Vagina (tissue), 2 donors: ENCODE measurements at places on chromosomes 2 and 18. TPM values are rescaled to one million over a fixed set of nuclear protein-coding genes. Genes with fewer than 3 reads are reported as not detected.

DNA sequence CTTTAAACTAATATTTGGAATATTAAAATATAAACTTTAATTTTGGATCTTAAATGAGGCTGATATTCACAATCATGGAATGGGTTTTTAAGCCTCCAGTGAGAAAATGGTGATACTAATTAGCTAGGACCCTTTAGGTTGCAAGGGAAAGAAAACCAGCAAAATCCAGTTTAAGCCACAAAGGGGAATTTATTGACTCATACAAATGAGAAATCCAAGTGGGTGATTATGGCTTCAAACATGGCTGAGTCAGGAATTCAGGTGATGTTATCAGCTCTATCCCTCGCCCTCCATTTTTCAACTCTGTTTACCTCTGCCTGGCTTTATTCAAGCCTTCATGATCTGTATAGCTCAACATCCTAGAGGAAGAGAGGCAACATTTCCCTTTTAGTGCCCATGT, 75.3 kb upstream of the DLX2 start:
- no peak overlapping the region for H3K27ac ChIP-seq
- no peak for DNase-seq
- no peaks in the 10 kb centered on the region for H3K36me3 ChIP-seq
- no peak overlapping the region for H3K4me3 ChIP-seq

DNA sequence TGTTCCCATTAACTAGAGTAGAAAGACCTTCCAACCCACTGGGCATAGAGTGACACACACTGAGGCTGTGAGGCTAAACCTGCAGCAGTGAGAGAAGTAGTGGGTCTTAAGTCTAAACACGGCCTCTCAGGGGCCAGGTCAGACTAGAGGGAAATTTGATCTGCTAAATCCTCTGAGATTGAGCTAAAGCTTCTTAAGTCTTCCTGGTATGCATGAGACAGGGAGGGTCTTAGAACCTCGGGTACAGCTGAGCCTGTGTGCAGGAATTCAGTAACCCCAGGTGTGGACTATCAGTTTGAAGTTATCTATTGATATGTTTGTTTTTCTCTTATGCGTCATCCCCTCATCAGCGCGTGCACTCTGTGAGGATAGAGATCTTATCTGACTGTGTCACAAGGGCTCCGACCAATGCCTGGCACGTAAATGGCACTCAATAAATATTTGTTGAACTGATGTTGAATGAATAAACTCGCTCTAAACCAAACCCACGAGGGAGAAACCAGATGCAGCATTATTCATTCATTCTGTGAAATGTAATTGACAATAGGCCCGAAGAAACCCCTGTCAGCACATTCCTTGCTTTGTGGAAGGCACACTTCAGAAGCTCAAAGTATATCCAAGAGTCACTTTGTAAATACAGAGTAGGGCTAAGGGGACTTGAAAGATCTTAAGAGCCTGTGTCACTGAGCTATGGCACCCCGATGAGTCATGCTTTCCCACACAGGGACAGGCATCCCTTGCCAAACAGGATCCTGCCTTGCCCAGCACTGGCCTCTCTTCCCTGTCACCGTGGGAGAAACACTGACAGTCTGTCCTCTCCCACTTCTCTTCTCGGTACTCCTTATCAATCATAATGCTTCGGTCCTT, 21.7 kb upstream of the RAB10 start:
- H3K4me3 ChIP-seq, result no peak overlapping the region
- H3K36me3 ChIP-seq, result no peaks in the 10 kb centered on the region
- H3K27me3 ChIP-seq, result no peaks in the 10 kb centered on the region
- H3K4me1 ChIP-seq, result peaks cover 20% of the 10 kb centered on the region
- H3K27ac ChIP-seq, result no peak overlapping the region

- no peak overlapping the region for H3K4me3 ChIP-seq
- H3K4me1 ChIP-seq, result no peaks in the 10 kb centered on the region
- no peaks in the 10 kb centered on the region for H3K36me3 ChIP-seq
These were observed 147.3 kb downstream of the RDH14 start for GRCh38 chr2:18412980-18413675.

GRCh38 chr2:16900405-16901025, 234.9 kb upstream of the CYRIA start:
- H3K36me3 ChIP-seq, result no peaks in the 10 kb centered on the region
- no peak overlapping the region for H3K27ac ChIP-seq
- no peaks in the 10 kb centered on the region for H3K4me1 ChIP-seq
- no peak overlapping the region for H3K4me3 ChIP-seq
- no peaks in the 10 kb centered on the region for H3K27me3 ChIP-seq
- DNase-seq, result no peak

GRCh38 chr2:8977758-8978157, 25.7 kb downstream of the MBOAT2 start:
- no peaks in the 10 kb centered on the region for H3K36me3 ChIP-seq
- no peak overlapping the region for H3K4me3 ChIP-seq
- no peaks in the 10 kb centered on the region for H3K4me1 ChIP-seq
- no peaks in the 10 kb centered on the region for H3K27me3 ChIP-seq
- no peak overlapping the region for H3K27ac ChIP-seq
- no peak for DNase-seq

DNA sequence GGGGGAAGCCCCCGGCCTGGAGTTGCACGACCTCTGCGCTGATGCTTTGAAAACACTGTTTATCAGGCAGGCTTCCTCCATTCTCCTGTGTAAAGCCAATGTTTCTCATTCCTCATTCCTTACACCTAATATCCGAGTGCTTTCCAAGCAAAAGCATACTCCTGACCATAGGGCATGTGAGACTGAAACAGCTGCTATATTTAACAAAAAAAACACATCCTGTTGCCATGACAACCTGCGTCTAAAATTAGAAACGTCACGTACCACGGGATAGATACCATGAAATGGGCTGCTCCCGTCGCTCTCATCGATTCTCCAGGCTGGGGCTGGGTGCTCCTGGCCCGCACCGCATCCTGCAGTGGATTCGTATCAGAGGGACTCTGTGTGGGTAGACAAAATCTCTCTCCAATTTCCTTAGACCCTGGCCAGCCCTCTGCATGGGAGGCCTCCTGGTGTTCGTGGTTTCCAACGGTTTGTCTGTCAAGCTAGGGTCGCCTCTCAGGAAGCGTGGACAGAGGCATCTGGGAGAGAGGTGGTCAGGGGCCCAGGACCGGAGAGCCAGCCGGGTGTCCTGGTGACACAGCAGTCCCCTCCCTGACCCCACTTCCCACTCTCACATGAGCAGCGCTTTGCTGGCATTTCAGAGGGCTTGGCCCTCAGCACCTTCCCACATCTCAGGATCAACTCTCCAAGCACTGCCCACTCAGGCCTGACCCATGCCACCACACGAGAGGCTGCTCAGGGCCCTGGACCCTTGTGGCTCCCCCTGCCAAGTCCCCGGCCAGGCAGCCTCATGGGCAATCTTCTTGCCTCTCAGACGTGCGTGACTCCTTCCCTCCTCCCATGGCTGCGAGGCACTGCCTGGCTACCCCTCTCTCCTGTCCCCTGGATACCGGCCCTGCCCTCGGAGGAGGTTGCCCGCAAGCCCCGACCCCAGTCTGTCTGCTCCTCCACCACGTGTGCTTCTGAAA, 268.1 kb downstream of the NDUFA10 start:
- H3K36me3 ChIP-seq, result no peaks in the 10 kb centered on the region
- no peak for DNase-seq
- H3K27me3 ChIP-seq, result no peaks in the 10 kb centered on the region
- no peak overlapping the region for H3K4me3 ChIP-seq
- no peak overlapping the region for H3K27ac ChIP-seq
- peaks cover 23% of the 10 kb centered on the region for H3K4me1 ChIP-seq

DNA sequence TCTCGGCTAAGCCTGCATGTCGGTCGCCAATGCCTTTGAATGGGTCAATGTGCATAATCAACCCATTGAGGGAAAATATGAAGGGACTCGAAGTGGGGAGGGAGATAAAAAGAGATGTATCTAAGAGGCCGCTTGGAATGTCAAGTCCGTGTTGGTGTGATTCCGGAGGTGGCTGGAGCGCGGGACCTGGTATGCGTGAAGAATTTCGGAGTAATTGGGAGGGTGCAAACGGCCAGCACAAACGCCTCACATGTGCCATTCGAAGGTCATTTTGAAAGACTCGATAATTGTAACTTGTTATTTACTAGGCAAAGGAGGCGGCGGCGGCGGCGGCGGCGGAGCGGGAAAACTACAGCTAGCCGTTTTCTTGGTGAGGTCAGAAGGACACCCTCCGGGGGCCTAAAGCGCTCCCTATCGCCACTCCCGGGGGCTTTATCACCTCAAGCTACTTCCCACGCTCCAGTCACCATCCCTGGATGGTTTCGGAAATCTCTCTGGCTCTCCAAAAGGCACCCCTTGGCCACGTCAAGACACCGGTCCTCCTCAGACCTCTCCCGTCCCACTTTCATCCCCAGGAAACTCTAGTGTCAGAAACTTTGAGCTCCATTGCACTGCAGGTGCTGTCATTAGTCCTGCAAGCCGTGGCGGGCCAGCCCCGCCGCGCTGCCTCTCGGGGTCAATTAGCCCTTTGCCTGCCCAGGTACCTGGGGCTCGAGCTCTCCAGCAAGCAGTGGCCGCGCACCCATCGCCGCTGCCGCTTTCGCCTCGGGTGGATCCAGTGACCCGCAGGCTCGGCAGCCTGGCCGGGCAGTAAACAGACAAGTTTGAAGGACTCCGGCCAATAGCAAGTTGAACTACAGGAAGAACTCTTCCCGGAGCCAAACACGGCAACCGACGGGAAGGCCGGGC, 1.5 kb downstream of the ERBB4 start:
- no peak for DNase-seq
- H3K4me3 ChIP-seq, result peak overlapping the region; percentile 73
- H3K27me3 ChIP-seq, result no peaks in the 10 kb centered on the region
- H3K4me1 ChIP-seq, result peaks cover 24% of the 10 kb centered on the region

- no peak overlapping the region for H3K27ac ChIP-seq
- no peaks in the 10 kb centered on the region for H3K4me1 ChIP-seq
- no peak for DNase-seq
- H3K27me3 ChIP-seq, result no peaks in the 10 kb centered on the region
- H3K36me3 ChIP-seq, result no peaks in the 10 kb centered on the region
These were observed 391.3 kb downstream of the SETBP1 start for GRCh38 chr18:45071956-45072355.

DNA sequence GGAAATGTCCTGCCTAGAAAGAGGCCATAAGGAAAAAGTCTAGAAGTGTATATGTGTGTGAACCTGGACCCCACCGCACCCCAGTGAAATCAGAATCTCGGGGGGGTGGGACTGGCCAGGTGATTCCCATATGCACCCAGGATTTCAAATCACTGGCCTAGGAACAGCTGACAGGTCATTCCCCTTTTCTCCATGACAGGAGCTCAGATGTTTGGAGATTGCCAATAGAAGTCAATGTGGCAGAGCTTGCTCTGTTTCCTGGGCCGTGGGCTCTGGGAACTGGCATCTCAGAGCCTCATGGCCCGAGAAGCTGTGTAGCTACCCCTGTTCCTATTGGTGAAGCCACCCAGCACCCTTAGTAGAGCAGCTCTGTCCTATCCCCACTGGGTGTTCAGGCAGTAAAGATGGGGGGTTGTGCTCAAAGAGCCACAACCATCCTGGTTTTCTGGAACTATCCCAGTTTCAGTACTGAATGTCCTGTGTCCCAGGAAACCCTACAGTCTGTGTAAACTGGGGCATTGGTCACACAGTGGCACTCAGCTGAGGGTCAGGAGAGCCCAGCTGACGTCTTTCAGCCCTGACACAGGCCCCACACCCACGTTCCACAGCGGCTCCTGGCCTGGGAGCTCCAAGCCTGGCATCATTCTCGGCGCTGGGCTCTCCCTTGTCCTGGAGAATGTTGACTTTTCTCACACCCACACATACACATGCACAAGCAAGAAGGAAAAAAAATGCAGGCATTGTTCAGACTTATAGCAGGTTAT, 18.9 kb downstream of the GNLY start:
- peak; percentile 80 for DNase-seq
- H3K27me3 ChIP-seq, result no peaks in the 10 kb centered on the region
- no peaks in the 10 kb centered on the region for H3K36me3 ChIP-seq
- H3K4me3 ChIP-seq, result no peak overlapping the region

GRCh38 chr18:60100778-60101177, 201.0 kb downstream of the PMAIP1 start:
- DNase-seq, result no peak
- H3K27me3 ChIP-seq, result no peaks in the 10 kb centered on the region
- no peak overlapping the region for H3K27ac ChIP-seq
- no peaks in the 10 kb centered on the region for H3K36me3 ChIP-seq

DNA sequence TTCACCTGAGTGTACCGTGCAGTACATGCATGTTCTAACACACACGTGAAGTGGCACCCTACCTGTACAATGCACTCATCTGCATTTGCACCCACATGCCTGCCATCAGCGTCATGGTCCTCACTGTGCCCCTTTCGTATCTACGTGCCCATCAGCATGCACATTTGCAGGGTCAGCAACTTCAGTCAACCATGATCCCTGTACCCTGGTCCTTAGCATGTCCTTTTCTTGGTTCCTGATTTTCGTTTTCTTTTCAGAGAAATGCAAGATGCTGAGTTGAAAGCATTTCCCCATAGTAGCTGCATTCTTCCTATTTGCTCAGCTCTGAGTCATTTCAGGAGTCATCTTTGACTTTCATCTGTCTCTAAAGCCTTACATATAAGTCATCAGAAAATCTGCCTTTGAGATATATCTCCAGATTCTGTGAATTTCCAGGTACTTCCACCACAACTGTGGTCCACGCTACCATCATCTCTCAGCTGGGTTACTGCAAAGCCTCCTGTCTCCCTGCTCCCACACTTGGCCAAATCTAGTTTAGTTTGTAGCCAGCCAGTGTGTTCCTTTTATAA, 14.7 kb upstream of the PUM2 start:
- no peaks in the 10 kb centered on the region for H3K36me3 ChIP-seq
- DNase-seq, result no peak
- H3K4me3 ChIP-seq, result no peak overlapping the region
- no peaks in the 10 kb centered on the region for H3K27me3 ChIP-seq

DNA sequence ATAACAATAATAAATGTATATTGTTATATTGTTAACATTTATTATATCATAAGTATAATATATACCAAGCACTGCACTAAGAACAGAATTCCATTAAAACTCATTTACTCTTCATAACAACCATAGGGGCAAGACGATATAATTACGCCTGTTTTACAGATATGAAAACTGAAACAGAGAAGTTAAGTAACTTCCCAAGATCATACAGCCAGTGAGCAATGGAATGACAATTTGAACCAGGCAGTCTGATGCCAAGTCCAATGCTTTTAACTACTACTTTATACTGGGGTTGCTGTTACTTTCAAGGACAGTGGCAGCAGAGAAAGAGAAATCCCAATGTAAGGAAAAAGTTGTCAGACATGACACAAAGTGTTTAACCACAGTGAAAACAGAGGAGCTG, 338.8 kb upstream of the ID2 start:
- H3K27ac ChIP-seq, result no peak overlapping the region
- H3K4me3 ChIP-seq, result no peak overlapping the region
- no peaks in the 10 kb centered on the region for H3K36me3 ChIP-seq
- H3K27me3 ChIP-seq, result no peaks in the 10 kb centered on the region
- DNase-seq, result no peak
- no peaks in the 10 kb centered on the region for H3K4me1 ChIP-seq

GRCh38 chr2:25174192-25174861, 5.9 kb upstream of the POMC start:
- no peaks in the 10 kb centered on the region for H3K36me3 ChIP-seq
- no peaks in the 10 kb centered on the region for H3K4me1 ChIP-seq
- no peak overlapping the region for H3K4me3 ChIP-seq
- H3K27ac ChIP-seq, result no peak overlapping the region
- H3K27me3 ChIP-seq, result peaks cover 2% of the 10 kb centered on the region

Gene LYPD1
- total RNA-seq, result not detected
